Effector memory CD4-positive, alpha-beta T cell (primary cell): ENCODE measurements at places on chromosomes 11 and 22.

GRCh38 chr11:11667056-11667455 lies 45.3 kb upstream of the GALNT18 start:
- no peak overlapping the region for H3K27ac ChIP-seq
- no peaks in the 10 kb centered on the region for H3K36me3 ChIP-seq
- no peak for DNase-seq
- H3K4me1 ChIP-seq, result no peaks in the 10 kb centered on the region

- no peak for DNase-seq
- H3K36me3 ChIP-seq, result no peaks in the 10 kb centered on the region
- H3K4me3 ChIP-seq, result no peak overlapping the region
- no peaks in the 10 kb centered on the region for H3K27me3 ChIP-seq
- no peak overlapping the region for H3K27ac ChIP-seq
- H3K4me1 ChIP-seq, result peaks cover 1% of the 10 kb centered on the region
Measured at GRCh38 chr11:77776455-77776854, 44.1 kb downstream of the RSF1 start.

GRCh38 chr22:20549232-20549841 lies 41.9 kb downstream of the MED15 start:
- peaks cover 23% of the 10 kb centered on the region for H3K36me3 ChIP-seq
- peak overlapping the region; percentile 84 for H3K27ac ChIP-seq
- peak overlapping the region; percentile 31 for H3K4me3 ChIP-seq
- H3K27me3 ChIP-seq, result no peaks in the 10 kb centered on the region
- peak; percentile 43 for DNase-seq

- no peak for DNase-seq
- no peak overlapping the region for H3K27ac ChIP-seq
- H3K4me1 ChIP-seq, result no peaks in the 10 kb centered on the region
Measured at GRCh38 chr11:30225642-30226041, 5.2 kb upstream of the FSHB start.

DNA sequence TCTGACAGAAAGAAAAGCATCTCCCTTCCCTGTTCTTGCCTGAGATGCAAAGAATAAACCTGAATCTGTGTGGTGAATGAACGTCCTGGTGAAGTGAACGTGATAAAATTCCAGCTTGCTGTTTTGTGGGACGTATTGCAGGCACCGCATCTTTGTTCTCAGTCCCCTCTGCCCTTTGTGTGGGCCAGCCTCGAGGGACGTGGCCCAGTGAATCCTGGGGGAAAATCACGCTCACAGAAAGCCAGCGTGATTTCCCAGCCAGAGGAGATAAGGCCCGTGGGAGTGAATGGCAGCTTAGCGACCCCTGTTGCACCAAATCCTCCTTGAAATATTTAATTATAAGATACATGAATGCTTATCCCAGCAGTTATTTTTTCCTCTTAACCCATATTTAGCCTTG lies 129.1 kb downstream of the COMMD9 start:
- DNase-seq, result no peak
- H3K4me1 ChIP-seq, result no peaks in the 10 kb centered on the region
- no peaks in the 10 kb centered on the region for H3K27me3 ChIP-seq
- H3K4me3 ChIP-seq, result no peak overlapping the region
- H3K36me3 ChIP-seq, result no peaks in the 10 kb centered on the region

- H3K36me3 ChIP-seq, result no peaks in the 10 kb centered on the region
- H3K4me1 ChIP-seq, result no peaks in the 10 kb centered on the region
- no peaks in the 10 kb centered on the region for H3K27me3 ChIP-seq
- no peak for DNase-seq
- no peak overlapping the region for H3K4me3 ChIP-seq
Measured at GRCh38 chr11:112584672-112585071, 324.0 kb upstream of the PLET1 start.

DNA sequence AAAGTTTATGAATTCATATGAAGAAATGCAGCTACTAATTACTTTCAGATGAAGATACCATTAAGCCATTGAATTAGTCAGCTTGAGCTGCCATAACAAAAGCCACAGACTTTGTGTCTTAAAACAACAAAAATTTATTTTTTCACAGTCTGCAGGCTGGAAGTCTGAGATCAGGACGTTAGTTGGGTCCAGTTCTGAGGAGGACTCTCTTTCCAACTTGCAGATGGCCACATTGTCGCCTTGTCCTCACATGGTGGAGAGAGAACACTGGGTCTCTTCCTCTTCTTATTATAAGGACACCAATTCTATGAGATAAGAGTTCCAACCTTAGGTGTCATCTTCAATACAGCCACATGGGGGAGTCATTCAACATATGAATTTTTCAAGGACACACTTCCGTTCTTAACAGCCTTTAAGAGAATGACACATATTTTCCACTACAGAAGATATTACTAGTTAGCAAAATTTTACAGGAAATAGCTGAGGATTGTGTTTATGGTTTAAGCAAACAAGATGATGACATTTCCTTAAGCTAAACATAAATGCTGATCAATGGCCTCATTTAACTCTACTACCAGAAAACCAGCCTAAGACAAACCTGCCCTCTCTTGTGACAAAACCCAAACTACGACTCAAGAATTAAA lies 56.0 kb downstream of the DCUN1D5 start:
- H3K4me3 ChIP-seq, result no peak overlapping the region
- H3K27me3 ChIP-seq, result no peaks in the 10 kb centered on the region
- DNase-seq, result no peak
- no peaks in the 10 kb centered on the region for H3K36me3 ChIP-seq

DNA sequence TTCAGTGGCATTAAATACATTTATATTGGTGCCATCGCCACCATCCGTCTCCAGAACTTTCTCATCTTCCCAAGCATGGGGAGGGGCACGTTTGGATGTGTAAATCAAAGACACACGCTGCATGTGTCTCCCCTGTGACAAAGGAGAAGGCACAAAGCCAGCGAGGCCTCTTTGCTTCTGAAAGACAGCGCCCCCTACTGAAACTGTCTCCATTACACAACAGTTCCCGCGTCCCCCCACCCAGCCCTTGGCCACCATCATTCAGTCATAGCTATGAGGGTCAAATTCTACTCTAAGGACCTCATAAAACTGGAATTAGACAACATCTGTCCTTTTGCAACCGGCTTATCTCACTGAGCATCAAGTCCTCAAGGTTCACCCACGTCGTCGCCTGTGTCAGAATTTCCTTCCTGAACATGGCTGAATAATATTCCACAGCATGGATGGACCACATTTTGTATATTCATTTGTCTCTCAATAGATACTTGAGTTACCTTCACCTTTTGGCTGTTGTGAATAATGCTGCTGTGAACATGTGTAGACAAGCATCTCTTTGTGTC lies 64.8 kb downstream of the IGF2 start:
- DNase-seq, result no peak
- no peak overlapping the region for H3K27ac ChIP-seq
- no peaks in the 10 kb centered on the region for H3K27me3 ChIP-seq
- H3K4me1 ChIP-seq, result peaks cover 7% of the 10 kb centered on the region

- peak within 1 kb of the TSS; percentile 69 for H3K4me3 ChIP-seq
- H3K4me1 ChIP-seq, result peaks cover 37% of the 10 kb centered on the region
- H3K36me3 ChIP-seq, result no peaks in the 10 kb centered on the region
- peak; percentile 83 for DNase-seq
Measured at GRCh38 chr22:50185375-50186087, at the start of gene TRABD. Gene TRABD (plus strand): TSS chr22:50185913. CDS start chr22:50193061, 7,148 bp downstream.
